Naive B cell (primary cell): ENCODE measurements at places on chromosomes 16 and 17.

GRCh38 chr16:86556576-86556975 is 1.5 kb upstream of the MTHFSD start:
- peaks cover 19% of the 10 kb centered on the region for H3K4me1 ChIP-seq
- H3K36me3 ChIP-seq = no peaks in the 10 kb centered on the region
- H3K27ac ChIP-seq = no peak overlapping the region
- no peak for DNase-seq

DNA sequence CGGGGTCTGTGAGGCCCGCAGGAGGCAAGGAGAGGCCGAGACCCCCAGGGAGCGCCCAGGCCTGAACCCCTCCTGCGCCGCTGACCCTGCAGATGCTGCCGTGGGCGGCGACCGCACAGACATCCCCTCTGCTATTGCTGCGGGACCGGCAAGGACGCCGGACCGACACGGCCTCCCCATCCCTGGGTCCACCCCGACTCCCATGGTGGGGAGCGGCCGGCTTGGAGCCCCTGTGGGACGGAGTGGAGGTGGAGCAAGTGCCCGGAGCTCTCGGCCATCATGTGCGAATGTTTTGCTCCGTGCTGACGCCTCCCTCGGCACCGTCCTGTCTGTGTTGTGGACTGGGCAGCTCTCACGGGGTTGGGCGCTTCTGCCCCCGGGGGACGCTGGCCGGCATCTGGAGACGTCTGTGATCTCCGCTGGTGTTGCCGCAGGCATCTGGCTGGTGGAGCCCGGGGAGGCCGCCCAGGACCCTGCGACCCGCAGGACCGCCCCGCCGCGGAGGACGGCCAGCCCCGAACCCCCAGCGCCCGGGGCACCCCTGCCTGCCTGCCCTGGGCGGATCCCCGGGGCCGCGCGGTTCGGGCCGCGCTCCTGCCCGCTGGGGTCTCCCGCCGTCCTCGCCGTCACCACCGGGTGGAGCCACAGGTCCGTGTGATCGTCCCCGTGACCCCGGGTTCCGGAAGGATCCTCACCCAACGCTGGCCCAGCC is 12.8 kb upstream of the GNG13 start:
- H3K27me3 ChIP-seq = peaks cover 29% of the 10 kb centered on the region
- H3K4me3 ChIP-seq = no peak overlapping the region
- DNase-seq = peak; percentile 24
- peaks cover 18% of the 10 kb centered on the region for H3K4me1 ChIP-seq
- H3K27ac ChIP-seq = no peak overlapping the region

GRCh38 chr17:78873519-78874340 is 29.3 kb downstream of the CEP295NL start:
- H3K4me3 ChIP-seq = no peak overlapping the region
- H3K27me3 ChIP-seq = no peaks in the 10 kb centered on the region
- no peak overlapping the region for H3K27ac ChIP-seq
- peaks cover 5% of the 10 kb centered on the region for H3K36me3 ChIP-seq
- H3K4me1 ChIP-seq = peaks cover 16% of the 10 kb centered on the region
- no peak for DNase-seq

GRCh38 chr16:12095275-12096156 is 119.0 kb downstream of the SNX29 start:
- peak overlapping the region; percentile 89 for H3K27ac ChIP-seq
- peaks cover 32% of the 10 kb centered on the region for H3K4me1 ChIP-seq
- H3K36me3 ChIP-seq = peaks cover 4% of the 10 kb centered on the region
- H3K27me3 ChIP-seq = no peaks in the 10 kb centered on the region

- no peaks in the 10 kb centered on the region for H3K36me3 ChIP-seq
- H3K27me3 ChIP-seq = peaks cover 3% of the 10 kb centered on the region
Measured at GRCh38 chr17:7613769-7614424, 800 bp downstream of the FXR2 start.

DNA sequence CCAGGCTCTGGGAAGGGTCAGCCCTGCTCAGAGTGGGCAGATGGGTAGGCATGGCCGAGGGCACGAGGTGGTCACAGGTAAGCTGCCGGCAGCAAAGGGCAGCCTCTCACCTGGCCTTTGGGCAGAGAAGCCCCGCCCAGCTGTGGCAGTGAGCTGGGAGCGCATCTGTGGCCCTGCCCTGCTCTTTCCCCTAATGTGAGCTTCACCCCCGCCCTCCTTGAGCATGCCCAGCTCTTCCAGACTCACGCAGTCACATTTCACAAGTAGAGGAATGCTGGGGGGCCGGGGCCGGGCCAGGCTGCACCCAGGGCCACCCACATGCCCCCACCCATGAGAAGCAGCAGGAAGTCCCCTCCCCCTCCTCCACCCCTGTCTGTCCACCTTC is 40.7 kb upstream of the SLC38A10 start:
- H3K4me1 ChIP-seq = no peaks in the 10 kb centered on the region
- no peaks in the 10 kb centered on the region for H3K36me3 ChIP-seq
- H3K4me3 ChIP-seq = no peak overlapping the region
- no peak for DNase-seq

GRCh38 chr17:4539025-4539424 is 16.2 kb downstream of the MYBBP1A start:
- H3K4me3 ChIP-seq = no peak overlapping the region
- H3K36me3 ChIP-seq = no peaks in the 10 kb centered on the region
- H3K27ac ChIP-seq = no peak overlapping the region
- H3K4me1 ChIP-seq = no peaks in the 10 kb centered on the region
- no peak for DNase-seq

DNA sequence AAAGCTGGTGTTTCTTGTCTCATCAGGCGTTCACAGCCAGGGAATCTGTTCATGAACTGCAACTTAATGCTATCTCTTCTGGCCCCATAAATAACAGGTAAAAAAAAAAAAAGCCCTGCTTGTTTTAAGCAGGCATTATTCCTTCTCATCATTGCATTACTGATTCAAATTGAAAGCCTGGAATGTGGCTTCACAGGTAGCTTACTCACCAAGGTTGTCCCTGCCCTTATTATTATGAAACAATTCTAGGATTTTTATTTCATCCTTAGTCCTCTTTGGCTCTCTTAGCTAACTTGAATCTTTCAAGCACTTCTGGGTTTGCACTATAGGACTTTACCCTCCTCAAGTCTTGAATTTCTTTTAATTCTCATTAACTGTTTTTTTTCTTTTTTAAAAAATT is 113.3 kb downstream of the CNTNAP4 start:
- no peak overlapping the region for H3K4me3 ChIP-seq
- H3K27me3 ChIP-seq = no peaks in the 10 kb centered on the region
- H3K27ac ChIP-seq = no peak overlapping the region
- no peaks in the 10 kb centered on the region for H3K4me1 ChIP-seq
